Fibroblast of skin of scalp (primary cell): ENCODE measurements at places on chromosomes 13 and 19.

DNA sequence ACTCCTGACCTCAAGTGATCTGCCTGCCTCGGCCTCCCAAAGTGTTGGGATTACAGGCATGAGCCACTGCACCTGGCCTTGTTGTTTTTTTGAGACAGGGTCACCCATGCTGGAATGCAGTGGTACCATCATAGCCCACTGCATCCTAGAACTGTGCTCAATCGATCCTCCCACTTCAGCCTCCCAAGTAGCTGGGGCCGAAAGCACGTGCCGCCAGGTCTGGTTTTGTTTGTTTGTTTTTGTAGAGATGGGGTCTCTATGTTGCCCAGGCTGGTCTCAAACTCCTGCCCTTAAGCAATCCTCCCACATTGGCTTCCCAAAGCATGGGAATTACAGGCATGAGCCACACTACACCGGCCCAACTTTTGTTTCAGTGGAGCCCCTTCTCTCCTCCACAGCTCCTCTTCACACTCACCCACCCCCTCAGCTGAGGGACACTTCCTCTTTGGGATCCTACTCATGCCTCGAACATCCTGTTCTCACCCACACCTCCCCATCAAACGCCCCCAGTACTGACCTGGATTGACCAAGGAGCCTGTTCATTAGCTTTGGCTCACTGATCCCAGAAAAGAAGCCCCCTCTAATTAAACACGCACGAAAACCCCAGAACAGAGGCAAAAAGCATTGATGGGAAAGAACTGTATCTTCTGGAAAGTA lies 12.8 kb upstream of the CERS4 start:
- no peak for DNase-seq

DNA sequence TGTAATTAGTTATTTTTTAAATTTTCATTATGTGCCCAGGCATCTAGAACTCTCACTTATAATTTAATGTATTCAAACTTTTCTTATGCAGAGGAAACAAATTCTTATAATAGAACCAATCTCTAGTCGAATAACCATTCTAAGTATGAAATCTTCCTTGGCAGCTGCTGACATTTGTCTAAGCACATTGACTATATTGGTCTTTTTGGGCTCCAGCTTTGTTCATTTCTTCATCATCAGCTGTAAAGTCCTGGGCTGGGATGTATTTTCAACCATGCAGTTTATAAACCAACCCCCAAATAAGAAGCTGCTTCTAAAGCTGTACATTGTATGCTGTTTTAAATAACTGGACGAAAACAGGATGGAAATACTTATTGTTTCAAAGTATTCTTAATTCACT lies 2.3 kb upstream of the MICU2 start:
- DNase-seq = no peak

GRCh38 chr13:41837629-41838028 lies 123.3 kb downstream of the VWA8 start:
- DNase-seq = no peak

GRCh38 chr13:94433055-94433961 lies 46.2 kb downstream of the DCT start:
- DNase-seq = no peak

- no peak for DNase-seq
These were observed 401.2 kb downstream of the SPRY2 start for GRCh38 chr13:79939689-79940088.

- no peak for DNase-seq
These were observed 3.1 kb downstream of the ZBTB7A start for GRCh38 chr19:4063369-4064148.

DNA sequence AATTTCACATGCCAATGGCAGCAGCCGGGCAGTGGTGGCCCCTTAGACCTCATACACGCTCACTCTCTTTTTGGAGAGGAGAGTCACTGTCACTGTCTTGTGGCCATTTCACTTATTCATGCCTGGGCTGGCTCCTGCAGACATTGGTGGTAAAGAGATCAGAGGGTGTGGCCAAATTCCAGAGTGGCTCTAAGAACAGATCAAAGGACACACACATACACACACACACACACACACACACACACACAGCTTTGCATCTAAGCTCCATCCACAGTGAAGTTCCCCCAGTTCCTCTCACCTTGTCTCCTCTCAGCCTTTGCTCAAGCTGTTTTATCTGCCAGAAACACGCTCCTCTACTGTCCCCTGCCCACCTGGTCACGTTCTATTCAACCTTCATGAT lies 46.5 kb upstream of the KPNA3 start:
- DNase-seq = no peak

GRCh38 chr19:48477067-48477685 lies 8.0 kb downstream of the CYTH2 start:
- DNase-seq = no peak

- DNase-seq = no peak
These were observed 5.4 kb downstream of the PCDH20 start for GRCh38 chr13:61410266-61410665.

- no peak for DNase-seq
These were observed 23.9 kb downstream of the TDRD12 start for GRCh38 chr19:32743447-32743846.

- DNase-seq = no peak
These were observed 767.9 kb downstream of the PCDH9 start for GRCh38 chr13:66462187-66462586.

DNA sequence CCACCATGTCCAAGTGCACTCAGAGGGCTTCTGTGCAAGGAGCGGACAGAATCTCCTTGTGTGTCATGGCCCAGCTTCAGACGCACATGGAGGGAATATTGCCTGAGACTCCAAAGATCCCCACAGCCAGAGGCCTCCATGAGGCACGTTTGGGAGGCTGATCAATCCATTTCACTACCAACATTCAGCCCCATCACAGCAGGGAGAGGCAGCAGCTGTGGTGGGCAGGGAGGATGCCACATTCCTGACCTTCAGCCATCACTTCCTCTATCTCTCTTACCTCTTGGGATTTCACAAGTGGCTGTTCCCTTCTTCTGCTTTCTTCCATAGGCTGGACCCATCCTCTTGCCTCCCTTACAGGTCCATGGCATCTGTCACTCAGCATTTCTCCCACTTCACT lies 82.4 kb upstream of the MBNL2 start:
- no peak for DNase-seq

DNA sequence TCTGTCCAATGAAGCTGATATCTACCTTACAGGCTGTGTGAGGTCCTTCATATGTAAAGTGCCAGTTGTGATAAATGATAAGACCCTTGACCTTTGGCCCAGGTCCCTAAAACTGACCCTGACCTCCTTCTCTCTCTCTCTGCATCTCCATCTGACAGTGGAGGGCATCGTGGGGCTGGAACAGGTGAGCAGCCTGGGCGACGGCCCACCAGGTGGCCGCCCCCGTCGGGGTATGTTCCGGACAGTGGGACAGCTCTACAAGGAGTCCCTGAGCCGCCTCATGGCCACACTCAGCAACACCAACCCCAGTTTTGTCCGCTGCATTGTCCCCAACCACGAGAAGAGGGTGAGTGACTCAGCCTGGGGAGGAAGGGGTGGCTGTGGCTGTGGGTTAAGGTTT lies 53.7 kb downstream of the MYH14 start:
- DNase-seq = no peak

GRCh38 chr19:1455336-1456120 lies 5.6 kb downstream of the APC2 start:
- peak; percentile 52 for DNase-seq

DNA sequence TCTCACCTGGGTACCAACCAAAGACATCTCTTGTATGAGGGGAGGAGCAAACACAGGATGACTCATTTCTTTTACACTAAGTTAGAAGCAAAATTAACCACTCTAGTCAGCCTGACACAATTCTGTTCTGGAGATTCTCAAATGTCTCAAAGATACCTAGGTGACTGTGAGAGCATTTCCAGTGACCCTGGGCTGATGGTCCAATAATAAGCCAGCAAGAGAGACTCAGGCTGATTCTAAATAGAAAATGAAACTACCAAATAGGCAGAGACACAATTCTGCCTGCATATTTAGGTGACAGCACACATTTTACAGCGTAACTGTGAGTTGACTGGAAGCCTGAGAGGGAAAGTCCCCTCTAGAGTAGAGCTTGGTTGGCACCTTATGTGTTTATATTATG lies 16.3 kb downstream of the ZNF91 start:
- no peak for DNase-seq

- peak; percentile 16 for DNase-seq
These were observed 291.0 kb downstream of the DLEU7 start for GRCh38 chr13:50552424-50552966.

GRCh38 chr13:49060678-49061387 lies 85.1 kb downstream of the FNDC3A start:
- peak; percentile 36 for DNase-seq

DNA sequence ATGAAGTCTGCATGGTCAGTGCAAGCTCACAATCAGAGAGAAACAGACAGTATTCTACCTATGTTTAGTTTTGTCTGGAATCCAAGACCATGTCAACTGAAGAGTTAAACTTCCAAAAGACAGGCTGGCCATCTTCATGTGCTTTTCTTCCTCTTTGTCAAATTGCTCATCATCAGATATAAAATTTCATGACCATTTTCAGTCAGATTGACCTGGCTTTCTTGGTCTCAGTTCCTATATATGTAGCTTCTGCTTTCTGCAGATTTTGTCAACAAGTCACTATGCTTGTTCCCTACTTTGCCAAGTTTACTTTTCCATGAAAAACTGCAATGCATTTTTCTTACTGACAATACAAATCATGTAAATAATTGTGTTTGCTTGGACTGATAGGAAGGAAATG lies 13.9 kb downstream of the SLC46A3 start:
- no peak for DNase-seq

DNA sequence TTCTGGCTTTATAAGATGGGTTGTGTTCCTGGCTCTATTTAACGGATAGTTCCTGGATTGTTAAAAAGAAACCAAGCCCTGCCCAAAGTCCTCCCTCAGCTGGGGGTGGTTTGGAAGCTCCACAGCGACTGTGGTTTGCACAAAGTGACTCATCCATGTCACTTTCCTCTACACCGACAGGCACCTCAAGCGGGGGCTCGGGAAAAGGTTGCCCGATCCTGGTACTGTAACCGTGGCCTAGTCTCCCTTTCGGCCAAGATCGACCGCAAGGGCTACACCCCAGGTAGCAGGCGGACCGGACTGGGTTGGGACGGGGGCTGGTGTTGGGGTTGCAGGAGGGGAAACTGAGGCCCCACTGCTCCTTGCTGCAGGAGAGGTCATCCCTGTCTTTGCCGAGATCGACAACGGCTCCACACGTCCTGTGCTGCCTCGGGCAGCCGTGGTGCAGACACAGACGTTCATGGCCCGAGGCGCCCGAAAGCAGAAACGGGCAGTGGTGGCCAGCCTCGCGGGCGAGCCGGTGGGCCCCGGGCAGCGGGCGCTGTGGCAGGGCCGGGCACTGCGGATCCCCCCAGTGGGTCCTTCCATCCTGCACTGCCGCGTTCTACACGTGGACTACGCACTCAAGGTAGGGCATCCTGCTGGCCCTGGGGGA lies 1.6 kb downstream of the ARRDC2 start:
- DNase-seq = peak; percentile 51

GRCh38 chr13:25977216-25977615 lies 74.6 kb downstream of the SHISA2 start:
- DNase-seq = no peak

DNA sequence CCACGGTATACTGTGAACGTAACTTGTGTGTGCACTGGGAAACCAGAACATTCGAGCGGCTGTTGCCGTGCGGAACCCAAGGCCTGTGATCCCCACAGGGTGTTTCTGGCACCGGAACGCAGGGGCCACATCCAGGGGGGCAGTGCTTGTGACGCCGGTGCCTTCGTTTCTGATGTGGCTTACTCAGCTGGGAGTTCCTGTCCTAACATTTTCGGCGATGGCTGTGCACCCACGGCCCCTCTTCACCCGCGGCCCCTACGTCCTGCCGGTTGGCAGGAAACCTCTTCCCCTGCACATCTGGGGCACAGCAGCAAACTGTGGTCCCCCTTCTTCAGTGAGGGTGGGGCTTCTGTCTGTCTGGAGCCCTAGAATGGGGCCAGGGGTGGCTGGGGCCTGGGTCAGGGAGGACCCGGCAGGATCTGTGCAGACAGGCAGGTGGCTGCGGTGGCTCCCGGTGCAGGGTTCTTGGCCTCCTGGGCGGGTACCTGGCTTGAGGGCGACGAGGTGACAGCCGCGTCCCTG lies 26.2 kb downstream of the CSNK1G2 start:
- DNase-seq = no peak

DNA sequence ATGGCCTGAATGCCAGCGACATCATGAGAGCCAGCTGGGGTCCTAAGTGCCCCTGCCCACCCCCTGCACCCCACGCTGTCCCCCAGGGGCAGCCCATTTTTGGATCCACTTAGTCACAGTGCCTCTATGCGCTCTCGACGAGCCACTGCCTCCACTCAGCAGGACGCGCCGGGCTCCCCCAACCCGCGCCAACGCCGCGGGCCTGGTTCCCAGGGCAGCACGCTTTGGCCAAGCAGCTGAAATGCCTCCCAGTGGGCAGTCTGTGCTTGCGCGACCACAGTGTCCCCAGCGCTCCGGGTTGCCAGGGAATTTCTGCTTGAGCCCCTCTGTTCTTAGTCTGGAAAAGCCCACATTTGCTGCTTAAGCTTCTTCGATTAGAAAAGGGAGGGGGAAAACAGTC lies 39.4 kb downstream of the TMED1 start:
- DNase-seq = no peak

DNA sequence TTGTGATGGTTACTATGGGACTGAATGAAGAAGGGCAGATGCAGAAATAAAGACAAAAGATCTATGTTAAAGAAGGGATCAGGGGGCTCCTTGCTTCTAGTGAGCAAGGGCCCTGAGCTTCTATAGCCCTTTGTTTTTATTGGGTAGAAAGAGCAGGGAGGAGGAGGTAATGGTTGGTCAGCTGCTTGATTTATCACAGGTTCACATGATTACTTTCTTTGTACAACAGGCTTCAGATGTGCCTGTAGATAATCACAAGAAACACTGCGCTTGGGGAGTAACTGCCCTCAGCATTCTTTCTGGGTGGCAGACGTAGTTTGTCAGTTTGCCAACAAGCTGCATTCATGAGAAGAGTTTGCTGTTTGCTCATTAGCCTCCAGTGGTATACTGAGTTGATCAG lies 4.8 kb upstream of the ZNF439 start:
- DNase-seq = no peak

DNA sequence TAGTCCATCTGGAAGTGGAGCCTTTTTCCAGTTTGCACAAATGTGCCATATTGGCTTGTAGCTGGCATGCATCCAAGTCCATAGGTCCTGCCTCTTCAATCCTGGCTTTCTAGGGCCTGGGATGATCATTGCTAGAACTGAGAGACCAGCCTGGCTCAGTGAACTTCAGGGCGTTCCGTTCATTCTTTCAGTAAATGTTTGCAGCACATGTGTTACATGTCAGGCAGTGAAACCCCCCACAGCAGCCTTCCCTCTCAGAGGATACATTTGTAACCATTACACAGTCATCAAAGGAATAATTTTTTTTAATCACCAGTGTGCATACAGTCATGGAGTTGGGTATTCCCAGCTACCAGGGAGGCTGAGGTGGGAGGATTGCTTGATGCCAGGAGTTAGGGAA lies 9.7 kb downstream of the FUT2 start:
- DNase-seq = peak; percentile 18

DNA sequence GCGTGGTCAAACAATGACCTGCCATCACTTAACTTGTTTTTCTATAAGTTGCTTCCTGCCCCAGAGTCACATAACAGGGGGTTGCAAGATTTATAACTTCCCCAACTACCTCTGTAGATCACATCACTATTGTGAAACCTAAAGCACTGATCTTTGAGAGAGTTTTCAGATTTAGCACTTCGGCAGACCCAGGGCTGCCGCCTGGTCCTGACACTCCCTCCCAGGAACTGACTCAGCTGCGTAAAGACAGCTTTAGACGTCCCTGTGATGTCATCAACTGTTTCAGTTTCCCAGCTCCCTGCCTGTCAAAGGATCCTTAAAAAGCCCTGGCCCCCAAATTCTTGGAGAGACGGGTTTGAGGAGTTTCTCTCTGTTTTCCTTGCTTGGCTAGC lies 33.3 kb downstream of the IGFL2 start:
- DNase-seq = peak; percentile 26
